NCI-H2081 treated with DMSO at 0.1 percent for 48 hours (cell line): ENCODE measurements at places on chromosomes 1 and 21.

DNA sequence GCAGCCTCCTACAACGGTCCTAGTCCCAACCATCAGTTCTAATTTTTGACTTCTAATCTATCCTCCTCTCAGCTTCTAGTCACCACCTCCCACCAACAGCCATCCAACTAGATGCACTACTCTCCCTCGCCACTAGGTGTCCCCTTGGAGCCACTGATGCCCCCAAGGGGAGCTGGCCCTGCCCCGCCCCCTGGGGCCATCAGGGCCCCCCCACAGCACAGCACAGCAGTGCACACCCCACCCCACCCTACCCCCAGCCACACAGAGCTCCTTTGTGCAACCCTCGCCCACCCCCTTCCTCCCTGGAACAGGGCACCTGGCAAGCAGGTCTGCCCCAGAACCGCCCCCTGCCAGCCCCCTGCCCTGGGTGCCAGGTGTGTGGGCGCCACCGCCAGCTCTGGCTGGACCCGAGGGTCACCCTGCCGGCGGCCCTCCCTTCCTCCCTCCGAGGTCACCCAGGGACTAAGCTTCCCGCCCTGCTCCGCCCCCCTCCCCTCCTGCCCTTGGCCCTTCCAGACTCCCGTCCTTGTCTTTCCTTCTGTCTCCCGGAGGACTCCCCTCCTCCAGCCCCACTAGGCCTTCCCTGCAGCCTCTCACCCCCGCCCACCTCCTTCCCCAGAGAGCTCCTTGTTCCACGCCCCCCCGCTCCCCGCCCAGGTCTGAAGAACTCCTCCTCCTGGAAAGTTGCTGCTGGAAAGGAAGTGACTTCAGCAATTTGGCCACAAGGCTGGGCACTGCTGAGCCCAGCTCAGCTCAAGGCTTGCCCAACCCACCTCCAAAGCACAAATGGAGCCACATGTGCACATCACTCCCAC is 47.0 kb downstream of the AHDC1 start:
- DNase-seq: no peak

GRCh38 chr1:68795956-68796355 is 299.1 kb upstream of the DEPDC1 start:
- no peak for DNase-seq

- no peak for DNase-seq
Measured at GRCh38 chr1:52435211-52435610, 30.8 kb downstream of the PRPF38A start.

GRCh38 chr1:91712981-91713841 is 172.7 kb downstream of the TGFBR3 start:
- DNase-seq: no peak

GRCh38 chr1:21295545-21295944 is 5.3 kb upstream of the ECE1 start:
- DNase-seq: no peak

- no peak for DNase-seq
Measured at GRCh38 chr21:25867061-25867460, 132.3 kb downstream of the GABPA start.

- no peak for DNase-seq
Measured at GRCh38 chr1:230594214-230594773, 48.0 kb upstream of the COG2 start.

DNA sequence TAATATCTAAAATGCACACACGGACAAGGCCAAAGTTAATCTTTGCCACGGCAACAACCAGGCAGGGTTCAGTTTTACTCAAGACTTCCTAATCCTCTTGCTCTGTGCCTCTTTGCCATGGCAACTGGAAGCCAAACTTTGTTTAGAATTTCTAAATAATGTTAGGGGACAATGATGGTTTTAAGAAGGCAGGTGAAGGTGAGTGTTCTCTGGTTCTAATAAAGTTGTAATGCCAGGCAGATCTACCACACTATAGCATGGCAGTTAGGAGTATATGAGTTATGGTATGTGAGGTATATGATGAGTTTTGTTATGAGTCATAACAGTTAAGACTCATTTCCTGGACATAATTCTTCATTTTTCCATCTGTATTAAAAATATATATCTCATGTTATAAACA is 2.7 kb downstream of the PTPRC start:
- no peak for DNase-seq

DNA sequence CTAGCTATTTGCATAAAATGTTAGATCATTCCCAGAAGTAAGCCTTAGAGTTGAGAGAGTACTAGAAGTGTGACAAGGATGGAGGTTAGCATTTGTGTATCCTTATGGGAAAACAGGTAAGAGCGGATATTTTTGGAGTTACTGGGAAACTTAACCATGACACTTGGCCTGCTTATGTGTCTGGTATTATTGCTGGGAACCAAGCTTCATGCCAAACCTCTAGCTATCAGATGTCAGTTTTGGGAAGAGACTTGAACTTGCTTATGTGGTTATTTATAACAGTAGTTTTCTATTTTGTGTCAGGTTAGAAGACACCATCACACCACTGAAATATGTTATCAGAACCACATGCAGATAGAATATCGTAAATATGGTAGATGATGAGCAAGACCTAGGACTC is 230.3 kb upstream of the SGIP1 start:
- no peak for DNase-seq

DNA sequence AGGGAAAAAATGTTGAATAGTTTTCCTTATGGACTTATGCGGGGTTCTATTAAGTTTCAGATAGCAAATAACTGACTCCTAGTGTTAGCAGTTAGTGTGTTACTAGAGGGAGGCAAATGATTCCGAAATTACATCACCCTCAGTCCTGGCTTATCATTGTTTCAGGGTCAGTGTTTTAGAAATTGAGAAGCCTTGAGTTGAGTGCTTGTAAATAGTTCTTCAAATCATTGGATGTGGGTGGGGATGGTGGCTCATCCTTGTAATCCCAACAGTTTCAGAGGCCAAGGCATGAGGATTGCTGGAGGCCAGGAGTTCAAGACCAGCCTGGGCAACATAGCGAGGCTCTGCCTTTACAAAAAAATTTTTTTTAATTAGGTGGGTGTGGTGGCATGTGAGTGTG is 21.3 kb downstream of the SOAT1 start:
- DNase-seq: no peak

DNA sequence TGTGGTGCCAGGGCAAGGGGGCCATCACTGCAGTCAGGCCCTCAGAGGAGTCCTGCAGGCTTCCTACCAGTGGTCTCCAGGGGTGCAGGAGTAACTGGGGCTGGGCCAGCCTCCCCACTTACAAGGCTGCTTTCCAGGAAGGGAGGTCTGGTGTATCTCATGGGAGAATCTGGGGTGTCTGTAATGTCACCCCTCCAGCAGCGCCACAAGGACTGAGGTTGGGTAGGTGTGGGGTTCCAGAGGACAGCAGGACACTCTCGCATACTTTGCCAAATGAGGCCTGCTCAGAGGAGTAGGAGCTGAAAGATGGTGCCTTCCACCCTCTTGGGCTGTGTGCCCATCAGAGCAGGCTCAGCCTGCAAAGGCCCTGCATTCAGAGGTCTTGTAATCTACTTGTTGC is 46.9 kb downstream of the TNNT2 start:
- DNase-seq: no peak

DNA sequence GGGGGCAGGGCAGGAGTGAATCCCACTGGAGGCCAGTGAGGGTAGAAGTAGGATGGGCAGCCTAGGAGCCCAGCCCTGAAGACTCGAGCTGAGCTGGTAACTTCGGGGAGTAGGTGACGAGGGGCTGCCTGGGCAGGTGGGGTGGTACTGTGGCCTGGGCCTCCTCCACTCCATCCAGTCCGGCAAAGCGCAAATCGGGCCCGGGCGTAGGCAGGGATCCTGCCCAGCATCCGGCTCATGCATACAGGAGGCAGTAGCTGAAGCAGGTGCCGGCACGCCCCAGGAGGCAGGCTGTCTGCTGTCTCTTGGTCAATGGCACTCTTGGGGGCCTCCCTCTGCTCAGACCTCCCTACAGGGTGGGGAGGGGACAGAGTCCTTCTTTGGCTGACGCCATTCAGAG is 1.3 kb upstream of the TNFRSF25 start:
- DNase-seq: no peak

GRCh38 chr1:89987159-89987819 is 7.6 kb upstream of the ZNF326 start:
- no peak for DNase-seq

DNA sequence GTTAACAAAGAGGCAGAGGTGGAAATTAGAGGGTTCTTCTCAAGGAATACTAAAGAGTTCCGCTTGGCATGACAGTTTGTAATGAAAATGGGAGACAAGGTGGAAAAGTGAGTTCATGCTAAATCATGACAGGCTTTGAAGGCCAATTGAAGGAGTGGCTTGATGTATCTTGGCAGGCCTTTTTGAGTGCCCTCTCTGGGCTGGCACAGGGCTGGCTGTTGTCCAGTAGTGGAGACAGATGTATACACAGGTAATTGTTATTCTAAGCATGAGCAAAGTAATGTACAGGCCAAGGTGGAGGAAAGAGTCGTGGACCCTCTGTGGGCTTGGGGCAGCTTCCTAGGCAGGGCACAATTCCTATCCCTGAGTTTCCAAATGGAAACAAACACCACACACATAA is 196.7 kb upstream of the GALNT2 start:
- DNase-seq: no peak

DNA sequence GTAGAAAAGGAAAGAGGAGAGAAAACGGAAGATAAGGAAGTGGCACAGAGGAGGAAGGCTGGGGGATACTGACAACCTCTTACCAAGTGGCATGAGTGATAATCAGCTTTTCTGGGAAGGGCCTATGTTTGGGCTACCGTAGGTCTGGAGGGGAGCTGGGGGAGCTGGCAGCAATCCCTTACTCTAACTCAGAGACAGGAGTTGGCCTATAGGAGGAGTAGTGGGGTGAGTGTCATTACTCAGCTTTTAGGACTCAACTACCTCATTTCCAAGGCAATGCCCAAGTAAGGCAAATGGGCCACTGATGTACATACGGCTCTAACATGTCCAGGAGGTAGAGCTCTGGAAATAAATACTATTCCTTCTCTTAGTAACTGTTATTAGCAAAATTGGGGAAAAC is 48.7 kb upstream of the DMRTA2 start:
- no peak for DNase-seq

GRCh38 chr1:32900956-32901822 is at the start of gene TMEM54:
TSS of gene TMEM54 (minus strand) at chr1:32901389. CDS start at chr1:32901238, 151 bp downstream.
- DNase-seq: no peak

DNA sequence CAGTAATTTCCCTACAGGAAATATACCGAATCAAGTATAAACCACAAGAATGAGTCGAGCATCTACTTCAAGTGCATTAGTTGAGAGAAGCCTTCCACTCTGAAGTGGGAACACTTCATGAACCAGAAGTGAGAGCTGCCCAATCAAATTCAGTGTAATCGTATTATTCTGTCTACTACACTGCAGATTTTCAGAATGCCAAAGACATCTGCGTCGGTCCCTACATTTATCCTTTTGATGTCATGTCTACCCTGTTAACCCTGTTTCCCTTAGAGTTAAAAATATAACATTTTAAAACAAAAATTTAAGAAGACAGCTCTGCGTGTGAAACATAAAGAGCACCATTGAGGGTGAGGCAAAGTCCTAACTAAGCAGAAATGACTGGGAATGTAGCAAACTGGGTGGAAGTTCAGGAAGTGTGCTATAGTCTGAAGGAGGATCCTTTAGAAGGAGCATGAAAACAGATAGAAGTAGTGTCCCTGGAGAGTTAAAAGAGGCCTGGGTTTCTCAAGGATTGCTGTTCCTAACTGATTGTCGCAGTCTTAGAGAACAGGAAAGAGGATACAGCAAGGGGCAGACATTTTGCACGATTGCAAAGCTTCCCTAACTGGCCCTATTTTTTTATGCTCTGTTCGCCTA is 291.2 kb downstream of the PTPRC start:
- no peak for DNase-seq

- no peak for DNase-seq
Measured at GRCh38 chr1:40478276-40478675, 1.2 kb downstream of the ZFP69 start.

DNA sequence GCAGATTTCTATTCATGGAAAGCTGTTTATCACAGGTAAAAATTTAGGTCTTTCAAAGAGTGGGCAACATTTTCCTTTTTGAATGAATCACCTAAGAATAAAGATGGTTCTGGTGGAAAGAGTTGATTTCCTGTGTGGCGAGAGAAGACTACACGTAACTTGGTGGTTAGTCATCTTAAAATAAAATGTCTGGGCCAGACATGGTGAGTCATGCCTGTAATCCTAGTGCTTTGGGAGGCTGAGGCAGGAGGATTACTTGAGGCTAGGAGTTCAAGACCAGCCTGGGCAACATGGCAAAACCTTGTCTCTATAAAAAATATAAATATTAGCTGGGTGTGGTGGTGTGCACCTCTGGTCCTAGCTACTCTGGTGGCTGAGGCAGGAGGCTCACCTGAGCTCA is 65.7 kb downstream of the DISP1 start:
- no peak for DNase-seq

DNA sequence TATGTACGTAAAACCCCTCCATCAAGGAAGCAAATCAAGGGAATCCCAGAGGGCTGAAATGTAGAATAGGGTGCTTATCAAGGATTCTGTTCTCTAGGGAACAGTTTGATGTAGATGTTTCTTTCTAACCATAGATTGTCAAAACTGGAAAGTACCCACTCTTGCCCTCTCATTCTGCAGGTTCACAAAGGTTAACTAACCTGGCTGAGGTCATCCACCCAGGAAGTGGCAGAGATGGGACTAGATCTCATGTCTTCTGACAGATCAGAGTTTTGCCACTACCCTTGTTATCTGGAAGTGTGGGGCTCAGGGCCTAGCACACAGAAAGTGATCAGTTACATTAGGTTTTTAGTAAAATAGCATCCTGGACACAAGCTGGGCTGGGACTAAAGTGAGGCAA is 47.4 kb downstream of the GFI1 start:
- no peak for DNase-seq

- DNase-seq: no peak
Measured at GRCh38 chr21:30839304-30839703, 9.7 kb upstream of the KRTAP7-1 start.

- DNase-seq: no peak
Measured at GRCh38 chr1:218568962-218569550, 223.9 kb downstream of the TGFB2 start.

- no peak for DNase-seq
Measured at GRCh38 chr1:107933736-107934135, 31.2 kb downstream of the VAV3 start.

DNA sequence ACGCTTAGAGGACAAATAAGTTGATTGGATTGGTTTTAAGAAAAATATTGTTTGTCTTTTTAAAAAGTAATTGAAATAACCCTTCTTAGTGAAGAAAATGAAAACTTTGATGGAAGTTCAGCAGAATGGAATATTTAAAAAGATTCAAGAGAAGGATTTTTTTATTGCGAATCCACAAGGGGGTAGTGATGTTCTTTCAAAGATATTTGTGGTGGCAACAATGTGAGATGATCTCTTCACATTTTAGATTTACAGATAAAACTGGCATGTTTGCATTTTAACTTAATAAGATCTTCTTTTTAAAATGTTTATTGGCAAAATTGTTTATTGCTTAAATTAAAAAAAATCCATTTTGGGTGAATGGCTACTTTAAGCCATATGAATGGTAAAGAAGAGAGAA is 8.9 kb downstream of the CAMTA1 start:
- peak; percentile 28 for DNase-seq

GRCh38 chr1:46553506-46553905 is 2.1 kb upstream of the KNCN start:
- no peak for DNase-seq

- DNase-seq: no peak
Measured at GRCh38 chr1:216721863-216722262, 1.4 kb downstream of the ESRRG start.

GRCh38 chr1:59845091-59845490 is 30.3 kb downstream of the HOOK1 start:
- DNase-seq: no peak
